Right atrium auricular region (tissue), 2 donors: ENCODE measurements at places on chromosomes 5 and 9.

DNA sequence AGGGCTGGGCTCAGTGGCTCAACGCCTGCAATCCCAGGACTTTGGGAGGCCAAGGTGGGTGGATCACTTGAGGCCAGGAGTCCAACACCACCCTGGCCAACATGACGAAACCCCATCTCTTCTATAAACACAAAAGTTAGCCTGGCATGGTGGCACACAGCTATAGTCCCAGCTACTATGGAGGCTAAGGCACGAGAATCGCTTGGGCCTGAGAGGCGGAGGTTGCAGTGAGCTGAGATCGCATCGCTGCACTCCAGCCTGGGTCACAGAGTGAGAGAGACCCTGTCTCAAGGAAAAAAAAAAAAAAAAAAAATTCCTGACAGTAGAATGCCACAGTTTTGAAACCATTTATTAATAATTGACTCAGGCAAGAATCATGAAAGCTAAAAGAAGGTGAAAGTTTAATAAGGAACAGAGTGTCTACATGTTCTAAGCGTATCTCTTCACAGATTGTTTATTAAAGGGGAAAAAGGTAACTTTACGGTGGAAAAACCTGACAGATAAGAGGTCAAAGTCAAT lies 5.7 kb upstream of the PTGR1 start:
- H3K27ac ChIP-seq, result no peak overlapping the region
- no peaks in the 10 kb centered on the region for H3K4me1 ChIP-seq
- no peaks in the 10 kb centered on the region for H3K36me3 ChIP-seq
- DNase-seq, result no peak

GRCh38 chr9:135905380-135906258 lies 1.7 kb downstream of the CAMSAP1 start:
- DNase-seq, result no peak
- H3K27ac ChIP-seq, result peak overlapping the region; percentile 70
- no peaks in the 10 kb centered on the region for H3K4me1 ChIP-seq
- H3K27me3 ChIP-seq, result no peaks in the 10 kb centered on the region
- no peaks in the 10 kb centered on the region for H3K36me3 ChIP-seq

- no peak for DNase-seq
- no peaks in the 10 kb centered on the region for H3K4me1 ChIP-seq
- no peaks in the 10 kb centered on the region for H3K27me3 ChIP-seq
- H3K4me3 ChIP-seq, result peak within 1 kb of the TSS; percentile 72
These were observed at the start of gene FAM221B for GRCh38 chr9:35828716-35829083. FAM221B (minus strand) TSS chr9:35828732; CDS start chr9:35826161, 2,571 bp downstream.

DNA sequence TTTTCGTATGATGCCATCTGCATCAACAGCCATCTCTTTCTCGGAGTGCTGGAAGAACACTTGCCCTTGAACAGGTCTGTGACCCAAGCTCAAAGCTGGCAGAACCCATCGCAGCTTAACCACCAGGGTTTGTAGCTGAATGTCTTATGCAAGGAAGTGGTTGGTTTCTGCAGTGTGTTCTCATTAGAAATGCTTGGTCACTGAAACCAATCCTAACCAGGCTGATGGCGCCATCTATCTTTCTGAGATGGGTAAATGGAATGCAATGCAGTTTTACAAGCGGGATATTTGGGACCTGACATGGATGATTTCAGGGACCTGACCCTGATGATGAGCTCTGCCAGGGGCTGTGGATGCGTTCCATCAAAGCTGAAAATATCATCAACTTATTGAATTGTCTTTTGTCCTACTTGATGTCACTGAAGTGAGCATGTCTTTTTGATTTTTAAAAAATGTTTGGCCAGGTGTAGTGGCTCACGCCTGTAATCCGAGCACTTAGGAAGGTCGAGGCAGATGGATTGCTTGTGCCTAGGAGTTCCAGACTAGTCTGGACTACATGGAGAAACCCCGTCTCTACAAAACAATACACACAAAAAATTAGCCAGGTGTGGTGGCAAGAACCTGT lies 28.7 kb downstream of the DMRT3 start:
- H3K36me3 ChIP-seq, result no peaks in the 10 kb centered on the region
- no peak overlapping the region for H3K4me3 ChIP-seq
- H3K27ac ChIP-seq, result no peak overlapping the region
- DNase-seq, result no peak
- H3K4me1 ChIP-seq, result peaks cover 3% of the 10 kb centered on the region
- H3K27me3 ChIP-seq, result no peaks in the 10 kb centered on the region

- H3K4me3 ChIP-seq, result no peak overlapping the region
- no peak for DNase-seq
- H3K27me3 ChIP-seq, result no peaks in the 10 kb centered on the region
- no peak overlapping the region for H3K27ac ChIP-seq
- no peaks in the 10 kb centered on the region for H3K4me1 ChIP-seq
These were observed 102.1 kb downstream of the TMEM174 start for GRCh38 chr5:73274881-73275663.

- no peaks in the 10 kb centered on the region for H3K36me3 ChIP-seq
- no peaks in the 10 kb centered on the region for H3K27me3 ChIP-seq
- H3K4me1 ChIP-seq, result no peaks in the 10 kb centered on the region
- no peak for DNase-seq
These were observed 66.5 kb downstream of the COL27A1 start for GRCh38 chr9:114221706-114222465.

DNA sequence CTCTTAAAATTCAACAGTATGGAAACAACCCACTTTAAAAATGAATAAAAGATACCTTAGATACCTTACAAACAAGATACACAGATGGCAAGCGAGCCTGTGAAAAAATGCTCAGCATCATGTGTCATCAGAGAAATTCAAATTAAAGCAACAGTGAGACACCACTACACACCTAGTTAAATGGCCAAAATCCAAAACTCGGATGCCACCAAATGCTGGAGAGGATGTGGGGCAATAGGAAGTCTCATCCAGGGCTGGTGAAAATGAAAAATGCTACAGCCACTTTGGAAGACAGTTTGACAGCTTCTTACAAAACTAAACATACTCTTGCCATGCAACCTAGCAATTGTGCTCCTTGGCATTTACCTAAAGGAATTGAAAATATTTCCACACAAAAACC lies 17.9 kb downstream of the DUSP1 start:
- no peak for DNase-seq
- H3K27ac ChIP-seq, result peak overlapping the region; percentile 89
- H3K4me1 ChIP-seq, result peaks cover 44% of the 10 kb centered on the region
- no peaks in the 10 kb centered on the region for H3K27me3 ChIP-seq
- no peak overlapping the region for H3K4me3 ChIP-seq

GRCh38 chr5:177146891-177147638 lies 13.5 kb downstream of the NSD1 start:
- no peaks in the 10 kb centered on the region for H3K27me3 ChIP-seq
- H3K27ac ChIP-seq, result no peak overlapping the region
- no peaks in the 10 kb centered on the region for H3K4me1 ChIP-seq

DNA sequence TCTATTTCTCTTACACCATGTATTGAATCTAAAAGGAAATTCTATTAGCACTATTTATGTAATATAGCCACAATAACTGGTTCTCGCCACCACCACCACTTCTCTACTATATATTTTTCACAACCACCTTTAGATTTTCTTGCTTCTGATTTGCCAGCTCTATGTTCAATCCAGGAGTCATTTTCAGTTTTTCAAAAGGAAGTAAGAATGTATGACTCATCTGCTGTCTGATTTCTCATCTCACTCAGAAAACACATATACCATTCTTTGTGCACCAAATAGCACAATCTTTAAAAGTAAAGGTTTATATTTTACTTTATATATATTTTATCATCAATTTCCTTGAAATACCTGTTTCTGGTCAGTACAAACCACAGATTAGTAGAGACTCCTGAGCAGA lies 1127.5 kb downstream of the TAF11L14 start:
- DNase-seq, result no peak
- H3K27me3 ChIP-seq, result no peaks in the 10 kb centered on the region
- no peaks in the 10 kb centered on the region for H3K36me3 ChIP-seq
- no peak overlapping the region for H3K4me3 ChIP-seq

GRCh38 chr5:105392710-105393149 lies 1830.1 kb upstream of the NUDT12 start:
- DNase-seq, result no peak
- no peaks in the 10 kb centered on the region for H3K36me3 ChIP-seq
- H3K27ac ChIP-seq, result no peak overlapping the region
- H3K4me1 ChIP-seq, result no peaks in the 10 kb centered on the region
- no peak overlapping the region for H3K4me3 ChIP-seq
- H3K27me3 ChIP-seq, result no peaks in the 10 kb centered on the region

DNA sequence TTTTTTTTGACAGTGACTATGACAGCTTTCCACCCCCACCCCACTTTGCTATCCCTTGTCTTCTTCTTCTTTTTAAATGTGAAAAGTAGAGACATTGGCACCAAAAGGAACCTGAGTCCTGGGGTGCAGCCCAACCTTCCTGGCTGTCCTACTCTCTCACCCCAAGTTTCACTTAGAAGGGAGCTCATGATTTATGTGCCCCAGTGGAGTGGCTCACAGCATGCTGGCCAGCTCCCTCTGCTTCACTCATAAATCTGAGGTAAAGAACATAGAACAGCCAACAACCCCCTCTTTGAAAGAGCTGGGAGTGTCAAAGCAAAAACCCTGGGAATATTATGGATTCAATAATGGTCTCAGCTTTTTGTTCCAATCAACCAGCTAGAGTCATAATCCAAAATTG lies 196.3 kb upstream of the DAPK1 start:
- H3K4me1 ChIP-seq, result no peaks in the 10 kb centered on the region
- no peaks in the 10 kb centered on the region for H3K27me3 ChIP-seq
- H3K36me3 ChIP-seq, result no peaks in the 10 kb centered on the region
- no peak for DNase-seq
- H3K27ac ChIP-seq, result no peak overlapping the region

DNA sequence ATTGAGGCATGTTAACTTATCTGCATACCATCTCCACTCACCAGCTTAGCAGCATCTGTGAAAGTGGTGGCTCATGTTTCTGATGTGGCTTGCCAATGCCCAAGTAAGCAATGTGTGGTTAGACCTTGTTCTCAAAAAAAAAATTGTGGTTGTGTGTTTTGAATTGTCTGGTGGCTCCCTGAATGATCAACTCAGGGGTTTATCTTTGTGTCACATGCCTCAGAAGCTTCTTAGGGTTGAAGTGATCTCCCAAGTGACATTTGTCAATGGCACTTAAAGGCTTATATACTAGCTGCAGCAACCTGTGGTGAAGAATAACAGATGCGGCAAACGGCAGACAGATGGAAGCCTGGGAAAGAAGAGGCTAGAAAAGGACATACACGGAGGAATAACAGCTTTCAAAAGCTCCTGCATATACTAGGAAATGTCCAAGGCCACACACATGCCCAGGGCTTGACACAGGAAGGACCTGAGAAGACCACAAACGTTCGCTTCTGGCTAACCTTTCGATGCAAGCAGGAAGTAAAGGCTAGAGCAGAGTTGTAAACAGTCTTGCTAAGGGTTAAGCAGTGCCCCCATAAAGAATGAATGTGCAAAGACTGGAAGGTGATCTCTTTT lies 42.2 kb upstream of the FSD1L start:
- H3K27me3 ChIP-seq, result no peaks in the 10 kb centered on the region
- H3K4me1 ChIP-seq, result no peaks in the 10 kb centered on the region
- H3K36me3 ChIP-seq, result no peaks in the 10 kb centered on the region
- no peak overlapping the region for H3K4me3 ChIP-seq
- DNase-seq, result no peak
- H3K27ac ChIP-seq, result no peak overlapping the region

DNA sequence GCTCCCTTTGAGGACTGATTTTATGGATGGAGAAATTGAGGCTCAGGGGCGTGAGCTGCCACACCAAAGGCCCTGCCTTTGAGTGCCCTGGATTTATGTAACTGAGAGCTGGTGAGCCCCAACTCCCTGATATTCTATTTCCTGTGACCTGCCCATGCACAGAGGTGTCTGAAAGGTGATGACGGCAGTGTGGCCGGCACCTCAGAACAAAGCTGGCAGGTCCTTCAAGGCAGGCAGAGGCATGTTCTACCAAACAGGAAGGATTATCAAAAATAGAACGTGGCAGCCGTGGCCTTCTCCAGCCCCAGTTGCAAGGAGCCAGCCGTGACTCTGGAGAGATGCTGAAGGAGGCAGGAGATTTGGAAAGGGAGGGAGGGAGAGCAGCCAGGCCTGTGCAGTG lies 36.2 kb downstream of the INSYN2B start:
- peaks cover 4% of the 10 kb centered on the region for H3K4me1 ChIP-seq
- H3K4me3 ChIP-seq, result no peak overlapping the region
- no peaks in the 10 kb centered on the region for H3K36me3 ChIP-seq
- no peak overlapping the region for H3K27ac ChIP-seq
- no peaks in the 10 kb centered on the region for H3K27me3 ChIP-seq

DNA sequence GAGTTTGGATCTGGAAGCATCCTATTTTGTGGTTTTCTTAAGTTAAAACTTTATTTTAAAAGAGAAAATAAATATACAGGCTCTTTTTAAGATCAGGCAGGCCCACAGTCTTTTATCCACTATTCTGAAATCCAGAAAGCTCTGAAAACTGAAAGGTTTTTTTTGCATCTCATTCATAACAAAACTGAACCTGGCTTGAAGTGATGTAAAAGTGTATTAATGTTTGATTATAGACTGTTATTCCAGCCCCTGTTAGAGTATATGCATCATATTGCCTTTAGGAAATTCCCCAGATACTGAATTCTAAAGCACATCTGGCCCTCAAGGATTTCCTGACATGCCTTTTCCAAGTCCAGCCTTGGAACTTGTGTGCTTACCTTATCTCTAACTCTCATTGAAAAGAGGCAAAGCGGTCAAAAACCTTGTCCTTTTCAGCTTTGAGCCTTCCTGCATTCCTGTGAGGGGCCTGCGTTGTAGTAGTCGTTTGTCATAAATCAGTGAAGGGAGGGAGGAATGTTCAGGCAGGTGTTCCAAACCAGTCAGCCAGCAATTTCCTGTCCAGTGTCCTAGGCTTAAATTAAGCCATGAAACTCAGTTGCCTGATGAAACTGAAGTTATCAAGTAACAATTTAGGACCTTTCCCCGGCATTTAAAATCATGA lies 110.4 kb downstream of the TLE4 start:
- peaks cover 22% of the 10 kb centered on the region for H3K4me1 ChIP-seq
- no peak overlapping the region for H3K4me3 ChIP-seq
- no peaks in the 10 kb centered on the region for H3K36me3 ChIP-seq
- H3K27ac ChIP-seq, result no peak overlapping the region

GRCh38 chr9:33471361-33471760 lies 2.4 kb downstream of the NOL6 start:
- no peaks in the 10 kb centered on the region for H3K27me3 ChIP-seq
- H3K36me3 ChIP-seq, result peaks cover 53% of the 10 kb centered on the region
- DNase-seq, result no peak
- no peaks in the 10 kb centered on the region for H3K4me1 ChIP-seq
- H3K4me3 ChIP-seq, result no peak overlapping the region

GRCh38 chr9:105114318-105114717 lies 130.1 kb upstream of the SLC44A1 start:
- no peaks in the 10 kb centered on the region for H3K27me3 ChIP-seq
- H3K36me3 ChIP-seq, result no peaks in the 10 kb centered on the region
- no peak overlapping the region for H3K27ac ChIP-seq
- H3K4me1 ChIP-seq, result no peaks in the 10 kb centered on the region
- DNase-seq, result no peak

GRCh38 chr5:144237851-144238250 lies 67.2 kb downstream of the KCTD16 start:
- no peaks in the 10 kb centered on the region for H3K4me1 ChIP-seq
- no peaks in the 10 kb centered on the region for H3K27me3 ChIP-seq
- no peak for DNase-seq
- H3K36me3 ChIP-seq, result no peaks in the 10 kb centered on the region

- no peaks in the 10 kb centered on the region for H3K36me3 ChIP-seq
- H3K4me1 ChIP-seq, result peaks cover 22% of the 10 kb centered on the region
- H3K27me3 ChIP-seq, result no peaks in the 10 kb centered on the region
- DNase-seq, result no peak
These were observed 87.5 kb downstream of the SIL1 start for GRCh38 chr5:139110526-139111168.
